NCI-H774 (cell line): ENCODE measurements at places on chromosomes 16 and 17.

GRCh38 chr17:7174603-7175326 lies 4.4 kb downstream of the ASGR1 start:
- DNase-seq, result no peak

DNA sequence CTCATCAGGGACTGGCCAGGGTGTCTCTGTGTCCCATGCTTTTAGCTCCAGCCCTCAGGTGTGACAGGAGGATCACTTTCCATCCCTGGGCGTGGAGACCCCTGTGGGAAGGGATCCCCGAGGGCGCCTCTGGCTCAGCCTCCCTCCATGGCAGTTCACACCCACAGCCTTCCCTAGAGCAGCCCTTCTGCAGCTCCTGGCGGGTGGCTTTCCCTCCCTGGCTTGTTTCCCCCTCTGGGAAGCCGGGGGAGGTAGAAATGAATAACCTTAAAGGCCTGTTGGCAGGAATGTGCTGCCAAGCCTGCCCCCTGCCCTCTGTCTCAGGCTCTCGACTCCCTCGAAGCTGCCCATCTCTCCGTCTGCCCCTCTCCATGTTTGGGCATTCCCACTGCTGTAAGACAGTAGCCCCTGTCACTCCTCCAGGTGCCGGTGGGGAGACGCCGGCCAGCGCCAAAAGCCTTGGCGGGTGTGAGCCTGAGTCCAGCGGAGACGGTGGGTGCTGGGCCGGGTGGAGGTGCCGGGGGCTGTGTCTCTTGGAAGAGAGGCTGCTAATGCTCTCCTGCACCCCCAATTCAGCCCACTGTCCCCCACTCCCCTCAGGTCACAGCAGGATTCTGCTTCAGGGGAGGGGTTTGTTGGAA lies 2.1 kb upstream of the ATP2A1 start:
- DNase-seq, result no peak

GRCh38 chr16:69106491-69107315 lies 1.2 kb downstream of the HAS3 start:
- no peak for DNase-seq

GRCh38 chr16:48556913-48557351 lies 53.0 kb downstream of the N4BP1 start:
- no peak for DNase-seq

- no peak for DNase-seq
Observed at GRCh38 chr16:49409121-49409520, 35.5 kb downstream of the C16orf78 start.

DNA sequence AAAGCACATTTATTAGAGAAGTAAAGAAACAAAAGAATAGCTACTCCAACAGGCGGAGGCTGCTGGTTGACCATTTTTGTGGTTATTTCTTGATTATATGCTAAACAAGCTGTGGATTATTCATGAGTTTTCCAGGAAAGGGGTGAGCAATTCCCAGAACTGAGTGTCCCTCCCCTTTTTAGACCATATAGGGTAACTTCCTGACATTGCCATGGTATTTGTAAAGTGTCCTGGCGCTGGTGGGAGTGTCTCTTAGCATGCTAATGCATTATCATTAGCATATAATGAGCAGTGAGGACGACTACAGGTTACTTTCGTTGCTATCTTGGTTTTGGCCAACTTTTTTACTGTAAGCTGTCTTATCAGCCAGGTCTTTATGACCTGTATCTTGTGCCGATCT lies 12.2 kb upstream of the HS3ST4 start:
- no peak for DNase-seq
